ENCODE measurements at places on chromosomes 2 and 18.

- no peak for DNase-seq
These were observed 232.6 kb upstream of the SKOR2 start for GRCh38 chr18:47484068-47484467.

DNA sequence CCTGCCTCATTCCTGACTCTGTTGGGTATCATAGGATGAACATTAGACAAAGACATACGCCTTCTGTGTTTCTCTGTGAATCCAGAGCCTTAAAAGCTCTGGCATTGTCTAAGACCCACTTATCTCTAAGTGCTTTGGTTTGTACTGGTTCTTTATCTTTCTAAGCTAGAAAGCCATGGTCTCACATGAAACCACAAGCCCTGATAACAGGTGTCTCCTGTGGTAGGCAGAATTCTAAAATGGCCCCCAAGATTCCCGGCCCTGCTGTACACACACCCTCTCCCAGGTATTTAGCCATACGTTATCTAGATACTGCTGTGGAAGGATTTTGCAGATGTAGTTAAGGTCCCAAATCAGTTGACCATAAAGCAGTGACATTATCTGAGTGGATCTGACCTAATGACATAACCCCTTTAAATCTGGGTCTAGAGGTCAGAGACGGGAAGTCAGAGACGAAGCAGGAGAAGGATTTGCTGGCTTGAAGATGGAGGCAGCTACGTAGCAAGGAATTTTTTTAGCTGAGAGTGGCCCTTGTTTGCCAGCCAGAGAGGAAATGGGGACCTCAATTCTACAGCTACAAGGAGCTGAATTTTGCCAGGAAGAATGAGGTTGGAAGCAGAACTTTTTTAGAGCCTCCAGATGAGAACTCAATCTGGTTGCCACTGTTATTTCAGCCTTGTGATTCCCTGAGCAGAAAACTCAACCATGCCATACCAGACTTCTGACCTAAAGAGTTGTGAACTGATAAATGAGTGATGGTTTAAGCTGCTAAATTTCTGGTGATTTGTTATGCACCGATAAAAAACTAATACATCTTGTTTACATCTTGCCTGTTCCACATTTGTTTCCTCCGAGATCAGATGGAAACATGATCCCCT lies 186.7 kb downstream of the CAMKMT start:
- no peak for DNase-seq

DNA sequence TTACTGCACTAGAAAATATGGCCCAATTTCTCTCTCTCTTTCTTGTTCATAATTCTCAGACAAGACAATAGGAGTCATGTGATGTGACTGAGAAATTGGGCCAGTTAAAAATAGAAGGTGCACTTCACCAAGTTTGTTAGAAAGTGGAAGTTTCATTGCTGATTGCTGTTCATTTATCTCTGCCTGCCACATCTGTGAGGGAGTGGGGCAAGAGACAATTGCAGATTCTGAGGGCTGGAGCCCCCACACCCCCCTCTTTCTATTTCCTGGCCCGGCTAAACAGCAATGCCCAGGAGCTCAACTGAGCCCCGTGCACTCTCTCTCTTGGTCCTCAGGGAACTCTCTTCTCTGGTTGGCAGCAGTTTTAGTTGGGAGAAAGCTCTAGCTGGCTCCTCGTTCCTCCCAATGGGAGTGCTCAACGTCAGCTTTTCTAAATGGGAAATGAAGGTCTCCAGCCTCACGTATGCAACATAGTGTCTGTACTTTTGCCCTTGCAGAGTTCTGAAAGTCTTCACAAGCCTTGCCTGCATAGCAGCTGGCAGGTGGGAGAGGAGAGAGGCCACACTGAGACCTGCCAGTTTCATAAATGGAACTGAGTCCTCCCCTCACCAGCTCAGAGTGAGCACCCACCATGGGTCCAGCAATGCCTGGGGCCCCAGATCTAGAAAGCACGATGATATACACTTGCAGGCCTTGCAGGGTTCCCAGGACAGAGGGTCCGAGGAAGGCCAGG lies 115.7 kb downstream of the MYCN start:
- no peak for DNase-seq

GRCh38 chr2:144431392-144431783 lies 88.5 kb downstream of the ZEB2 start:
- no peak for DNase-seq

DNA sequence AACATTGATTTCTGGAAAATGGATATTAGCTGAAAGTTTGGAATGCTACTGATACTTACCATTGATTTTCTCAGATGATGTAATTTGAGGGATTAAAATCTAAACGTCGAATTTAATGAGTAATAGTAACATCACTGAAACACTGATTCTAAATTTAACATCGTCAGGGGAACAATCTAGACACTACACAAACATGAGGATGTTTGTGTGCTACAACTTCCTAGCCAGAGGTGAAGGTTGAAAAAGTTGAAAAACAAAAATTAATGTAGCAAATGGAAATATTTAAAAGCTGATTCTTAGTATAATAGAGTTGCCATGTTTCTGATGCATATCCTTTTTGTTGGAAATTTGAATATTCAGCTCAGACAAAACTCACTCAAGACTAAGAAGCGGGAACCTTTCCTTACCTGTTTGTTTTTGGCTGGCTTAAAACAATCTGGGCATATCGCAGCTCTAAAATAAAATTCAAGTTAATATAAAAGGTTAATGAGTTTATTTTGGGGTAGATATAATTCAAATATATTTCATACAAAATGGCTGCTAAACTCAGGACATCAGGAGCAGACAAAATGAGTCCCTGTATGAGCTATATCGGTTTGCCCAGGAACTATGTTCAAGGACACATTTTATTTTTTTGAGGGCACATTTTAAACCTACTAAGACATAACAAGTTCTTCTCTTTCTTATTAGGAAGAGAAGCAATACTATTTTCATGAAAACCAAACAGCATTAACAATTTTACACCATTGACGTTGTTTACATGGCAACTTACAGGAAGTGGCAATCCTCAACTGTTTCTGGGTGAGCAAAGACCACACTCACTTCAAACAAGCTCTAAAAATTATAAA lies 52.6 kb upstream of the PEX13 start:
- DNase-seq, result no peak

DNA sequence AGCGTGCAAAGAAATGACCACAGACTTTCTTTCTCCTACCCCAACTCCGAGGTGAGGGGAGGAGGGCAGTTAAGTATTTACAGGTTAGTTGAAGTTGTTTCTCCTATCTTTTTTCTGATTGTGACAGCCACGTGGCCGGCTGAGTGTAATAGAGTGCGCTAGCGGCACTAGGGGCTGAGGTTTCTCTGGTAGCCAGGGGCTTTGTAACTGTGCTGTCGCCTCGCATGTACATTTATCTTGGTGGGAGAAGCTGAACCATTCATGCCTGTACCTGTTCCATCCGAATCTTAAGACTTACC lies 214.1 kb upstream of the STON1 start:
- DNase-seq, result peak; percentile 42

GRCh38 chr2:48707466-48707865 lies 48.1 kb downstream of the LHCGR start:
- no peak for DNase-seq

- DNase-seq, result no peak
These were observed 5.8 kb upstream of the RTN4 start for GRCh38 chr2:55056024-55056521.

GRCh38 chr2:189654641-189655040 lies 6.6 kb upstream of the ASNSD1 start:
- no peak for DNase-seq

- no peak for DNase-seq
These were observed 44.7 kb upstream of the FLACC1 start for GRCh38 chr2:201401815-201402214.

GRCh38 chr2:217685255-217685605 lies 317.6 kb downstream of the TNS1 start:
- DNase-seq, result no peak

DNA sequence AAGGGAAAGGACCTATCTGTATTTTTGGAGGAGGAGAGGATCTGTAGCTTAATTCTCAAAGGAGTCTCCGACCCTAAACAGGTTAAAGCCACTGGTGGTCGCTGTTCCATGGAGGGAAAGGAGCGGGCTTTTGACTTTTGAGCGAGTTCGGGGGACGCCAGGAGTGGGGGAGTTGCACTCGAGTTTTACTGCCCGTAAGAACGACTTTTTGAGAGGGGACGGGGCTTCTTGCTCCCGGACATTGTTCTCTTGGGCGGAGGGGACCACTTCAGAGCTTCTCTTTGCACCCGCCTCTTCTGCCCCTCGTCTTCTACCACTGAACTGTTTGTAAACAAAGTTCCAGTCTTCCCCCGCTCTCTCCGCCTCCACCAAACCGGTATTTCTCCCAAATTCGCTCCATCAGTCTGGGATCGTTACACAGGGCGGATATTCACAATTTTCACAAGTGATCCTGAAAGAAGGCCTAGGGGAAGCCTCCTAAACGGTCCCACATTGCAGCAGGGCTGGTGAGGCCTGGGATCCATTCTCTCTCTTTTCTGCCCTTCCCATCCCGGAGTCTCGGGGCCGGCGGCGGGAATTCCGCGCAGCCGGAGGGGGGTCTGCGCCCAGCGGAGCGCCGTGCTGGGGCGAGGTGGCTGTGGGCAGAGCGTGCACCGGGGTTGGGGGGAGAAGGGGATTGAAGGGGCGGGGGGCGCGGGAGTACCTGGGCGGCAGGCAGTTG lies 6.6 kb downstream of the DLX2 start:
- DNase-seq, result no peak

DNA sequence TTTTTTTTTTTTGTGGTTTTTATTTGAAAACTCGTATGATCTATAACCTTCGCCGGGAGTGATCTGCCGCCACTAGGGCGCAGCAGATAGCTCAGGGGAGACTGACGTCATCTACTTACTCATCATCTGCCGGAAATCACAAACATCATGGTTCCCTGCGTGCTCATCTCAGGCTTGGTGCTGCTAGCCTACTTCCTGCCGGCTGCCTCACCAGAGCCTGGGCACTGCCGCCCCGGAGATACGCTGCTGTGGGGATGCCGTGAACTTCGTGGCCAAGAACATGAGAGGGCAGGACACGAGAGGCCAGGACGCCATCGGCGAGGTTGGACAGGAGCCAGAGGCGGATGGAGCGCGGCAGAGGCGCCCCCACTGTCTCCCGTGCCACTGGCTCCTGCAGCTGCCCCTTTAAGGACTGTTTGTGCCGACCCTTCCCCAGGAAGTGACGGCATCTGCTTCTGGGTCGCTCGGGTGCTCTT lies 68.8 kb downstream of the DOK6 start:
- DNase-seq, result no peak

- DNase-seq, result no peak
These were observed 1.5 kb upstream of the VSNL1 start for GRCh38 chr2:17538844-17539554.

DNA sequence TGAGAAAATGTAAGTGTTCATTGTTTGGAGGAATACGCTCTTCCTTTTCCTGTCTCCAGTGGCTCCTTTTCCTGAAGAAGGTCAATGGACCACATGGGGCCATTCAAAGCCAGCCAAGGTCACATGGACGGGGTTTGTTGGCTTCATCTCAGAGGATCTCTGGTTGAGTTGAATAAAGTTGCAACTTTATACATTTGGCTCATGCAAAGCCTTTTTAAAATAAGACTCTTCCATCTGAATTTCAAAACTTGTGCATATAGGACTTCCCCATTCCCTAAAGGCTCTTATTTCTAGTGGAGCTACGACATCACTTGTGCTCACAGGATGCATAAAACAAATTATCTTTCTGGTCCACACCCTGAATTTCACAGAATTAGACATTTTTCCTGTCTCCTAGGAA lies 235.5 kb downstream of the CMPK2 start:
- DNase-seq, result no peak

DNA sequence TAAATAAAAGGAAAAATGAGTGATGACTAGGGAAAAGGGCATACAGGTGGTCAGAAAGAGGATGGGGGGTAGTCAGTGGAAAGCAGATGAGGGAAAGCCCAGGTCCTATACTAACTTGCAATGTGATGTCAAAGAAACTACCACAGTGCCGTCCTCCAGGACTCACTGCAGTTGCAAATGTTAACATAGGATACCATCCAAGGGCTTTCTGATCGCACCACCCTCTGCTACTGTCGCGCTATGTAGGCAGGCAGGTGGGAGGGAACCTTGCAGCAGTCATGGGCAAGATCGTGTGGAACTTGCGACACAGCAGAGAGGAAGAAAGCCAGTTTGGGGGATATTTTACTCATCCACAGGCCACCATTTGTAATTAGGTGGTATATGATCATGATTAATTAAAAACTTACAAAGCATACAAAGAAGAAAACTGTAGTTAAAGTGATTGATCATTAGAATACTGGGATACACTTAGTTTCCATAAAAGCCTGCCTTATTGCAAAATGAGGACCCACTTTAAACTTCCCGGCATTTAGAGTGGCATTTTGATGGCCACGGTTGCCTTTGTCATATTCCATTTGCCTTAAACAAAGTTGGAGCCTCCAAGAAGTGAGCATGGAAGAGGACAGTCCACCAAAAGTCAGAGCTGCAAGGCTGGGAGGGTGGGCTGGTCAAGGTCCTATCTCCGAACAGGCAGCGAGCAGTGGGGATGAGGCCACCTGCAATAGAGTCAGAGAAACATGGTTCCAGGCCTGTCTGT lies 8.5 kb upstream of the ROCK2 start:
- DNase-seq, result no peak

DNA sequence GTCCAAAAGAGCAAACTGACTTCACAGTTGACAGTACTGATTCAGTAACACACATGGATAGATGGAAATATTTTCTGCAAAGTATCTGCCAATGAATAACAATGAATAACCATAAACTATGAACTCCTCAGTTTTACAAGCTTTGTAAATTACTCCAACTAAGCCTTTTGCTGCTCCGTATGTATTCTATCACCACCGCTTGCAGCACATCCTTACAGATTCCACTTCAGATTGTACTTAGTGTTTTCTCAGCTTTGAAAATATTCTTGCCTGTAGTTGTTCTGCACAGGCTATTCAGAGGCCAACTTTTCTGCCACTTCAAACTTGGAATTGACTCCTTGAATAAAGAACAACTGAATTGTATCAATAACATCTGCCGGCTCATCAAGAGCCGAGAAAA lies 36.2 kb downstream of the TLK1 start:
- no peak for DNase-seq

DNA sequence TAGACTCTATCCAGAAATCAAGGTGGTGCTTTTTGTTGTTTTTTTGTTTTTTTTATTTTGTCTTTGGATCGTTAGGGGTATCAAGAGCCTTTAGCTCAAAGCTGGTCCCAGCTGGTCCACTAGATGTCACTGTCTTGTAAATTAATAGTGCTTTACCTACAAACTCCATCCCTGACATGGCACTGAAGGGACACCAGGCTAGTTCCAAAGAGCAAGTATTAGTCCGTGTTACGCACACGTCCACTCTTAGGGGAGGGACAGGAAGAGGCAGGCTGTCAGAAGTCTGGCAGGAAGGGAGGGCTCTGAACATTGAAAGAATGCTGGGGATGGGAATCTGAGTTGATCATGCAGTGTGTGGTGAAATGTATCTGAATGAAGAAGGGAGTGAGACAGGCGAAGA lies 85.9 kb upstream of the CCBE1 start:
- no peak for DNase-seq

- DNase-seq, result no peak
These were observed 2.9 kb upstream of the NPPC start for GRCh38 chr2:231928901-231929725.

All from NK-92 treated with Interleukin-12 subunit alpha and Interleukin-12 subunit beta, amount 100 ng/mL, for 24 hours (cell line).